NCI-H2029 (cell line): ENCODE measurements at places on chromosomes 2 and 18.
A peak's percentile ranks its signal among the peaks of the same experiment; 100 is the strongest.

- DNase-seq, result no peak
Observed at GRCh38 chr2:46885376-46885775, 30.2 kb downstream of the MCFD2 start.

- no peak for DNase-seq
Observed at GRCh38 chr2:227816507-227817294, 3.1 kb downstream of the CCL20 start.

DNA sequence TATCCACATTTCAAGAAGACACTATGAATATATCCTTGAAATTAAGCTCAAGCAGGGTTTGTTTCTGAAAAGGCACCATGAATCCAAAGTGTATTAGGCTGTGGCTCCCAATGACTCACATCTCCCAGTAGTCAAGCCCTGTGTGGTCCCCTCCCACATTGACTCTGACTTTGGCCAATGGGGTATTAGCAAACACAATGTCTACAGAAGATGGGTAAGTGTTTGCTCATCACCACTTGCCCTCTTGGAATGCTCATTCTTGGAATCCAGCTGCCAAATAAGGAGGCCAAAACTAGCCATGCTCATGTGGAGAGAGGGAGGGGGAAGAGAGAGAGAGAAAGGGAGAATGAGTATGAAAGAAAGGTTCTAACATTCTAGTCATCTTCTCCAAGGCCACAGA, 490.0 kb downstream of the TXNL1 start:
- no peak for DNase-seq

DNA sequence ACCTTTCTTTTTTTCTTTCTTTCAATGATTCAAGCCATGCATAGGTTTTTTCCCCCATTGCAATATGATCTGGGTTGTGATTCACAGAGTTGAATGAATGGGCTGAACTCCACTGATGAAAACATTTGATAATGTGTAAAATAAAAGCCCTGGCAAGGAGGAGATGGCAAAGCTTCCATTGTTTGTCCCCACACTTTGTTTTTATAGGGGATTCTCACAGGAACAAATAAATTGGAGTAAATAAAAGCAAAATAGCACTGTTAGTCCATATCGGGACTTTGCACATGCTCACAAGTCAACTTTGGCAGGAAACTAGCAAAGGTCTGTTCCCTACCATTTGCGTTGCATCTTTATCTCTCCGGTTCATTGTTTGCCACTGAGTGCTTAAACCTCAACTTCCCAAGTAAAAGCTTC, 55.7 kb downstream of the MEIS1 start:
- no peak for DNase-seq

- DNase-seq, result no peak
Observed at GRCh38 chr2:7288484-7288883, 371.3 kb downstream of the RNF144A start.

- DNase-seq, result no peak
Observed at GRCh38 chr18:75475228-75475627, 47.7 kb upstream of the SMIM21 start.

DNA sequence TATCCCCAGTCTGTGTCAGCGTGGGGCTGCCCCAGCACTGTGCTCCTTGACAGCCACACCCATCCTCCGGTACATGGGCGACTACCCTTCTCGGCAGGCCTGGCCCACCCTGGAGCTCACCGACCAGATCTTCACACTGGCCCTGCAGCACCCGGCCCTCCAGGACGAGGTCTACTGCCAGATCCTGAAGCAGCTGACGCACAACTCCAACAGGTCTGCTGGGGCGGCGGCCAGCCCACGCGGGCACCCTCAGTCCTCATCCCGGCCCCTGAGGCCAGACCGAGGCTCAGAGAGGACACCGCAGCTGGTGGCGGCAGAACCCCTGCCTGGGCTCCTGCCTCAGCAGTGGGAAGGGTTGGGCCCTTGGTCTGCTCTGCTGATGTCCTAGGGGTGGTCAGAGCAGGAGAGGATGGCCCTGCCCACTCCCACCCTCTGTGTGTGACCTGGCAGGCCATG, 14.4 kb upstream of the GPR17 start:
- DNase-seq, result no peak

DNA sequence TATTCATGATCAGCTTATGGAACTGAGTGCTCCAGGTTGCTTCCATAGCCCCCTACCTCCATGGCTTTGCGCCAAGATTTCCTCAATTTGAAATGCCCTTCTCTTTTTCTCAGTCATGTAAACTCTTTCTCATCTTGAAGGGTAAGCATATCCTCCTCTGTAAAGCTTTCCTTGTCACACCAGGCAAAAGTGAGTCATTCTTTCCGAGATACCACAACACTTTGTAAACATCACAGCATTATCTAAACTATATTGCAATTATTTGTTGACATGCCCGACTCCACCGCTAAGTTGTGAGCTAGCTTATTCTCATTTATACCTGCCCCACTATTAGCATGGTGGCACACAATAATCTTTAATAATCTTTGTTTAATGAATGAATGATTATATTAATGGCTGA, 419.5 kb upstream of the CHST9 start:
- DNase-seq, result no peak

GRCh38 chr2:182745061-182745460, 29.0 kb downstream of the DNAJC10 start:
- no peak for DNase-seq

- no peak for DNase-seq
Observed at GRCh38 chr2:136065384-136065783, 52.6 kb downstream of the CXCR4 start.

GRCh38 chr2:224951723-224952481, 90.4 kb downstream of the DOCK10 start:
- no peak for DNase-seq

DNA sequence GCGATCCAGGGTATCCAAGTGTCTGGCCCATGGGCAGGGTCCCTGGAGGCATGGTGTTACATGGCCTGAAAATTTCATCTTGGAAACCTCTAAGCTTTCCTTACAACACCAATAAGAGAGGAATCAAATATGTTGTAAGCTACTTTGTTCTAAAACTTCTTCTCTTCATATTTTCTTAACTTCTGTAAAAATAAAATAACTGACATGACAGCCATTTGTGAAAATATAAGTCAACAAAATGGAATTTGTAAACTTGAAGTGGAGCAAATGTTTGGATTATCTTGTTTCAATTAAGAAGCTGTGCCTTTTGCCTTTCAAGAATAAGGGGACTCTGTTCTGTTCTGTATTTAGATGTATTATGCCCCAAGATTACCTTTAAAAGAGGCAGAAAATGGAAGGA, 319.7 kb downstream of the LPIN1 start:
- DNase-seq, result no peak

DNA sequence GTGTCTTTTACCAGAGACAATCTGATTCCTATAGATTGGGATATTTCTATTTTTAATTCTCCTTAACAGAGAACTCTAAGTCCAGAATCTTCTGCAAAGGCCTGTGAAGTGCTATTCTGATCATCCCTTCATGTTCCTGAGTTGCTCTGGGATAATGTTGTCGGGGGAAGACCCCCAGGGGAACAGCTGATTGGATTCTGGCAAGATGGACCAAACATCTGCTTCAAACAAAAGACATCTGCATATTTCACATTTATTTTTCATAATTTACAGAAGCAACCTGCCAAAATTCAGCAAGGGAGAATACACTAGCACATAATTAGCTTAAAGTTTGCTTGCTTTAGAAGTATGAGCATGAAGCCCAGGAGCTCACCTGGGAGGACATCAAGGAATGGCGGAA, 116.0 kb upstream of the ETAA1 start:
- no peak for DNase-seq

DNA sequence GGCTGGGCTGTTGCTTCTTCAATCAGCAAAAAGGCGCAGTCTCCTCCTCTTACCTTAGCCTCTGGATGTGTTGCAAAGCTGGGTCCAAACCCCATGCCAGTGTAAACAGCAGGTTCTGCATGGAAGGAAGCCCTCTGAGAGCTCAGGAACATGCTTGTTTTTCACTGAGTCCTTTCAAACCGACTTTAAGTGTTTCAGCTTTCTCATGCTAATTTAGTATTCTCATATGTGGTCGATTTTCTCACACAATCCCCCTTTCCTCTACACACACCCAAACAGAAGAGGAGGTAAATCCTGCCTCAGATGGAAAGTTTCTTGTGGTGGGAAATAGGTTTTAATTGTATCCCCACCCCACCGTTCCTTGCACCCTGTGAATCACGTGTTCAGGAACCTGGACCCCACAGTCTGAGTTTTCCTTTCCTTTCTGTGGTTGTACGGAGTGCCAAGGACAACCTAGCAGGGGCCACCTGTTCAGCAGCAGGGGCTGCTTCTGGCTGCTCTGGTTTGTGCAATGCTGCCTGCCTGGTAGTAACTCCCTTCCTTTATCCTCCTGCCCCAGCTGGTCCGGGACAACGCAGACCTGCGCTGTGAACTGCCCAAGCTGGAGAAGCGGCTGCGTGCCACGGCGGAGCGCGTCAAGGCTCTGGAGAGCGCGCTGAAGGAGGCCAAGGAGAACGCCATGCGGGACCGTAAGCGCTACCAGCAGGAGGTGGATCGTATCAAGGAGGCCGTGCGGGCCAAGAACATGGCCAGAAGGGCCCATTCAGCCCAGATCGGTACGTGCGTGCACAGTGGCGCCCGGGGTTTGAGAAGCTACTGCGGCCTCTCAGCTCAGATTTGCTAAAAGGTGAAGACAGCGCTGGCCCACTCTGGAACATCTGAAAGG, 28.7 kb upstream of the LYPD6B start:
- no peak for DNase-seq

DNA sequence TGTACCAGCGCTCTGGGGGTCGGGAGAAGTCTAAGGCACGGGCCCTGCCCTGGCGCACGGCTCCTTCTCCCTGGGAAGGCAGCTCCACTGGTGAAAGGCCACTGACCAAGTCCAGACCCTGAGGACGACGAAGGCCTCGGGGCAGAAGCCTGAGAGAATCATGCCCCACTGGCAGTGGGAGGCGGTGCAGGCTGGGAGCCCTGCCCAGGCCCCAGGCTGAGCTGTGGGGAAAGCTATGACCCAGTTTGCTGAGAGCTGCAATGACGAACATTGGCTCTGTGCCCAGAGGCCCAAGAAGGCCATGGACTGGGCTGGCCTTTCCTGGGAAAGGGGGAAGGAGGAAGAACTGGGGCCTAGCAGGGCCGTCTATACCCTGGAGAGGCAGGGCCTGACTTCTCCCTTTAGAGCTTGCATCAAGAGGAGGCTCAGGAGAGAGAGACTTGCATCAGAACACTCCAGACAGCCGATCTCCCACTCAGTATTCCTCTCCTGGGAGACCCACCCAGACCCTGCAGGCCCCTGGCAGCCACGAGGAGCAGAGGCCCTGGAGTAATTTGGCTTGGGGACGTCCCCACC, 32.9 kb downstream of the HS1BP3 start:
- DNase-seq, result peak; percentile 86

- DNase-seq, result no peak
Observed at GRCh38 chr18:52376104-52376503, 36.1 kb downstream of the DCC start.

- DNase-seq, result no peak
Observed at GRCh38 chr2:196407675-196408264, 231.7 kb upstream of the CCDC150 start.
